Ecto neural progenitor cell (in vitro differentiated cells): ENCODE measurements at places on chromosomes 5 and 9.

GRCh38 chr9:135520916-135521607 lies at the start of gene LCN1:
Gene LCN1 (plus strand): TSS chr9:135521440. CDS start chr9:135521498, 58 bp downstream.
- no peak for DNase-seq

DNA sequence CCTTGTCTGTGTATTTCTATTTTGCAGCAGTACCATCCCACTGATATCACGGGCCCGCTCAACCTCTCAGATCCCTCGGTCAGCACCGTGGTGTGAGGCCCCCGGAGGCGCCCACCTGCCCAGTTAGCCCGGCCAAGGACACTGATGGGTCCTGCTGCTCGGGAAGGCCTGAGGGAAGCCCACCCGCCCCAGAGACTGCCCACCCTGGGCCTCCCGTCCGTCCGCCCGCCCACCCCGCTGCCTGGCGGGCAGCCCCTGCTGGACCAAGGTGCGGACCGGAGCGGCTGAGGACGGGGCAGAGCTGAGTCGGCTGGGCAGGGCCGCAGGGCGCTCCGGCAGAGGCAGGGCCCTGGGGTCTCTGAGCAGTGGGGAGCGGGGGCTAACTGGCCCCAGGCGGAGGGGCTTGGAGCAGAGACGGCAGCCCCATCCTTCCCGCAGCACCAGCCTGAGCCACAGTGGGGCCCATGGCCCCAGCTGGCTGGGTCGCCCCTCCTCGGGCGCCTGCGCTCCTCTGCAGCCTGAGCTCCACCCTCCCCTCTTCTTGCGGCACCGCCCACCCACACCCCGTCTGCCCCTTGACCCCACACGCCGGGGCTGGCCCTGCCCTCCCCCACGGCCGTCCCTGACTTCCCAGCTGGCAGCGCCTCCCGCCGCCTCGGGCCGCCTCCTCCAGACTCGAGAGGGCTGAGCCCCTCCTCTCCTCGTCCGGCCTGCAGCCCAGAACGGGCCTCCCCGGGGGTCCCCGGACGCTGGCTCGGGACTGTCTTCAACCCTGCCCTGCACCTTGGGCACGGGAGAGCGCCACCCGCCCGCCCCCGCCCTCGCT lies 1.9 kb downstream of the LRRC26 start:
- DNase-seq = peak; percentile 81

GRCh38 chr5:78541086-78541654 lies 107.4 kb downstream of the LHFPL2 start:
- no peak for DNase-seq

DNA sequence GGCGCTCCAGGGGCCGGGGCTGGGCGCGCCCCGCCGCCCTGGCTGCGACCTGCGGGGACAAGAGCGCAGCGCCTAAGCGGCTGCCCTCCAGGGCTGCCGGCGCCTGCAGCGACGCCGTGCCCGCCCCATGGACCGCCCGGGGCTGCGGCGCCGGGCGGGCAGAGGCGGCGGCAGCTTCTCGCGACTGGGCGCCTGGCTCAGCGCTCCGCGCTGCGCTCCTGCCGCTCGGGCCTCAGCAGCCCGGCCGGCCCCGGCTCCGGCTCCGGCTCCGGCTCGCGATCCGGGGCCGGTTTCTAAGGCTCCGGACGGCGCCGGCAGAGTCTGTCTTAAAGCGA lies at the start of gene PITX1:
Gene PITX1 (minus strand): TSS at position 328 of the 335 bp plus-strand sequence. CDS start 347 bp downstream, outside the sequence.
- DNase-seq = no peak

- no peak for DNase-seq
These were observed 86.5 kb upstream of the CCDC112 start for GRCh38 chr5:115382989-115383388.
